Hippocampal formation (tissue), 2 donors: ENCODE measurements at places on chromosomes 2 and 18.

DNA sequence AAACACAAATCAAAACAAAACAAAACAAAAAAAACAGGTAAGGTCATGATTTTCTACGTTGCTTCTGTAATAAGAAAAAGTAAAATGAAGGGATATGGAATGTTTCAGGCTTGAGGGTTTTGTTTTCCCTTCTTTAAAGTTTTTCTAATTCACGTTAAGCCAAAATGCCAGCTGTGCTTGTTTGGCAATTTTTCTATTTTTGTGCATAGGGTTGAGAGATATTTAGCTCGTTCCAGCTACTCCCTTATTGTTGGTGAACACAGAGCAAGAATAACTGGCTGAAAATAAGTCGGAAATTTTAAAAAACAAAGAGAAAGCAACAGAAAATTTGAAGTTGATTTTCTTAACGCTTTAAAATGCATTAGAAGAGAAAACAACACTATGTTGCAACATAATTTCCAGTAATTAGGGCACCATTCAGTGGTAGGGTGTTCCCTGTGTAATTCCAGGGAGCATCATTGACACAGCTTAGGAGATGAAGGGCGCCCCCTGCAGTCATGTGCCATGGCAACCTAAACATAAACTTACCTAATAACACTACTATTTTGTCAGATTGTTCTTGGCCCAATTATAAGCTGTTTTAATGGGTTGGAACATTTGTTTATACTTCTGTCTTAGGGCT, 99.5 kb downstream of the DTNA start:
- peak; percentile 63 for DNase-seq

GRCh38 chr2:189222468-189223105, 43.0 kb upstream of the COL5A2 start:
- DNase-seq: no peak

DNA sequence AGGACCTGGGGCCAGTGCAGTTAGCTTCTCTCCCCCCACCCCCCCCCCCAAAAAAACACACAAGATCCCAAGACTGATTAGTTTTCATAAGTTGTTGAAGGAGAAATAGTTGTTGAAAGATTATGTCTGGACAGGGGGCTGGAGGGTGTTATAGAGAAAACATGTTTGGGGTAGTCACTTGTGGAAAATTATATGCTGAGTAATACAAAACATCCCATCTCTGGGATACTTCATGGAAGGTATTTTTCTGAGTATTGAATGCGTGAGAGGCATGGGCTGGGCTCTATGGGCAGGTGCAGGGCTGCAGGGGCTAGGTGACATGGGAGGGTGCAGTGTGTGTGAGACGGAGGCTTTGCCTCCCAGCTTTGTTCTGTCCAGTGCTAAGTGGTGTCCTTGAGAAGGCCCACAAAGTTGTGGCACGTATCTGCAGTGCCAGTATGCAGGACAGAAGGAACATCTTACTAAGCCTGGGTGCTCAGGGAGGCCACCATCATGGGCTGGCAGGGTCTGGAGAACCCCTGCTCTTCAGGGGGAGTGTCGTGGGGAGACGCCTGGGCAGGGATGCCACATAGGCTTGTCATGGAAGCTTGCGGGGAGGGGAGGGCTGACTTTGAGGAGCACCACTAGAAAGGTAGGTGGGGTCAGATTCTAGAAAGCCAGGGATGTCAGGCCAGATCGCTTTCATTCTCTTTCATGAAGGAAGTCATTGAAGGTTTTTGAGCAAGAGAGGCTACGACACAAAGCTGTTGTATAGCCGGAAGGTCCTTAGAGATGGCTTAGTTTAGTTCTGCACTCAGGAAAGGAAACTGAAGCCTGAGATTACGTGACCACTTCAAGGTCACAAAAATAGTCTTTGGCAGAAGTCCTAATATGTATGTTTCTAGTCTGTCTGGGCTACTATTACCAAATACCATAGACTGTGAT, 232.0 kb downstream of the LDLRAD4 start:
- DNase-seq: no peak

- no peak for DNase-seq
Measured at GRCh38 chr2:170098626-170099312, 79.2 kb upstream of the MYO3B start.

DNA sequence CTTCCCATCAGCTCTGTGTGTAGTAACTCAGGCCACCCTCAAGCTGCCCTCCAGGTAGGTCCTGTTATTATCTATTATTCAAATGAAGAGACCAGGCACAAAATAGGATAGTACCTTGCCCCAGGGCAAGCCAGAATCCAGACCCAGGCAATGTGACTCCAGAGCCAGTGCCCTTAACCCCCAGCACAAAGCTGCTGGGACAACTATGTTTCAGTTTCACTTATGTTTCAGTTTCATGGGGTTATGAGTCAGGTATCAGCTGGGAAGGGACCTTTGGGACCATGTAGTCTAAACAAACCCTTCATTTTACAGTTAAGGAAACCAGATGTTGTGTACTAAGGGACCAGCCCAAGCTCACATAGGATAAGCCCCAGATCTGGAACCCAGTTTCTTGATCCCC, 10.0 kb downstream of the HK2 start:
- no peak for DNase-seq

DNA sequence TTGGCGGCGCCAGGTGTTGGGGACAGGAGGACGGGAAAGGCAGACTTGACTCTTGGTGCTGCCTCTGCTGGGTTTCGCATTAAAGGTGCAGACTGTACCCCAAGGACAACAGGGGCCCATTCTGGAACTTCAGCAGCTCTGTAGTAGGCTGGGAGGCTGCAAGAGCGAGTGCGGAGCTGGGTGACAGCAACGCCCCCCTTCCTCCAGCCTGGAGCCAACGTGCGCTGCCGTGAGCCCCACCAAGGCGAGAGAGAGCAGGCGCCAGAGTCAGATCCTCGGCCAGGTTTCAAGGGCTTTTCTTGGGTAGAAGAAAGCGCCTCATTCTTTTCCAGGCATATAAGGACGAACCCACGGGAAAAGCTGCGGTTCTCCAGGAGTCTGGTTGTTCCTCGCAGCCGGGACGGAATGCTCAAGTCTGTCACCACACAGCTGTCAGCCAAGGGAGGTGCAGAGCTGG, 1.9 kb downstream of the DOK6 start:
- DNase-seq: peak; percentile 3

GRCh38 chr2:161379740-161380139, 36.4 kb upstream of the TBR1 start:
- no peak for DNase-seq

DNA sequence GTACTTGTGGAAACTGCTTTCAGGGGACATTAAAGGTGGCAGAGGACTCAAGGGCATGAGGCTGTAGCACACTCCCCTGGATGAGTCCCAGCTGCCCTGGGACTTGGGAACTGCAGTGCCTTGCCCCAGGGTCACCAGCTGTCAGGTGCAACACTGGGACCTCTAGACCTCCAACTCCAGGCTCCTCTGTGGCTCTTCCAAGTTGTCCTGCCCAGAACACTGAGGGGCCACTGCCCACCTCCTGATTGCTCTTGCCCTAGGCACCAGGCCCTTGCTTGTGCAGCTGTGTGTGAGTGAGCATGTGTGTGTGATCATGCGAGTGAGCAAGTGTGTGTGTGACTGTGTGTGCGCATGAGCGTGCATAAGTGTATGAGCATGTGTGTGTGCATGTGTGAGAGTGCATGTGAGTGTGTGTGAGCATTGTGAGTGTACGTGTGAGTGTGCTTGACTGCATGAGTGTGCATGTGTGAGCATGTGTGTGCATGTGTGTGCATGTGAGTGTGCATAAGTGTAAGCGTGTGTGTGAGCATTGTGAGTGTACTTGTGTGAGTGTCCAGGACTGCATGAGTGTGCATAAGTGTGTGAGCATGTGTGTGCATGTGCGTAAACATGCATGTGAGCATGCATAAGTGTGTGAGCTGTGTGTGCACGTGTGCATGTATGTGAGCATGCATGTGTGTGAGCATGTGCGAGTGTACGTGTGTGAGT, 301.5 kb downstream of the NDUFA10 start:
- DNase-seq: no peak

GRCh38 chr2:129585760-129586159, 393.7 kb upstream of the RAB6C start:
- DNase-seq: no peak
